A172 (cell line): ENCODE measurements at places on chromosomes 13 and 19. TPM values are rescaled to one million over a fixed set of nuclear protein-coding genes. Genes with fewer than 3 reads are reported as not detected.
A peak's percentile ranks its signal among the peaks of the same experiment; 100 is the strongest.

Gene PABPC3
- total RNA-seq = not detected in 2 replicates

DNA sequence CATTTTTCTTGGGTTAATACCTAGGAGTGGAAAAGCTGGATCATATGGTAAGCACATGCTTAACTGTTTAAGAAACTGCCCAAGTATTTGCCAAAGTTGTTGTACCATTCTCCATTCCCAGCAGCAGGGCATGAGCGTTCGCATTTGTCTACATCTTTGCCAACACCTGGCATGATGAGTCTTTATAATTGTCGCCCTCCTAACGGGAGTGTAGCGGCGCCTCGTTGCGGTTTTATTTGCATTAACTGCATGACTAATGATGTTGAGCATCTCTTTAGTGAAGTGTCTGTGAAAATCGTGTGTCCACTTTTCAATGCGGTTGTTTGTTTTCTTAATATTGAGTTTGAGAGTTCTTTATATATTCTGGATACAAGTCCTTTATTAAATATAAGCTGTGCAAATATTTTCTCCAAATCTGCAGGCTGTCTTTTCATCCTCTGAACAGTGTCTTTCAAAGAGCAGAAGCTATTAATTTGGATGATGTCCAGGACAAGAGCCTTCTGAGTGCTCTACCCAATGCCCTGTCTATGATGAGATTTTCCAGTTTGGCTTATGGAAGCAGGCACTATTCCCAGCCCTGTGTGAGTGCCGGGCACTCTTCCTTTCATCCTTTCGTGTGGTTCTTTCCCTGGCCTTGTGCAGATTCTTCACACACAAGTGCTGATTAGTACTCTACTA lies 202.0 kb downstream of the FOXO1 start:
- DNase-seq = no peak

GRCh38 chr13:102970542-102970941 lies 95.7 kb downstream of the SLC10A2 start:
- DNase-seq = no peak

Gene MISP
- 58.6 and 86.2 TPM in 2 replicates for total RNA-seq

GRCh38 chr13:45949161-45949560 lies 97.6 kb upstream of the SIAH3 start:
- DNase-seq = no peak

- DNase-seq = no peak
Measured at GRCh38 chr13:83975655-83976165, 93.4 kb upstream of the SLITRK1 start.

Gene SDHAF1
- 20.4 and 24.6 TPM in 2 replicates for total RNA-seq

GRCh38 chr19:13849991-13850909 lies 26.7 kb upstream of the NANOS3 start:
- peak; percentile 66 for DNase-seq
